NB4 (cell line): ENCODE measurements at places on chromosomes 7 and 10.

GRCh38 chr10:86411281-86411841 is 44.8 kb upstream of the GRID1 start:
- DNase-seq: peak; percentile 86

DNA sequence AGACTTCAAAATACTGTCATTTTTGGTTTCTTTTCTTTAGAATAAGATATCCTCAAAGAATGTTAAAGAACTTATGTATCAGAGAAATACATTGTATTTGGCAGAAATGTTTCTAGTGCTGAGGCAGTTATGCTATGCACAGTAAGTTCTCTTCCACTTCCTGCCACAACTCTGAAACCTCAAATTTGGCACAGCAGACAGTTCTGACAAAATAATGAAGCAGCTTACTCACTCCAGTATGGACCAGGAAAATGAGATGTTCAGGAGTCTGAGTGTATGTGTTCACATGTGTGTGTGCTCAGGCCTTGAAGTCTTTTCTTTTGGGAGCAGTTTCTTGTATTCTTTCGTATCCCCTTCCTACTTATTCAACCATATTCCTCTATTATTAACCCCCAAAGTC is 197.0 kb upstream of the AGK start:
- DNase-seq: no peak

DNA sequence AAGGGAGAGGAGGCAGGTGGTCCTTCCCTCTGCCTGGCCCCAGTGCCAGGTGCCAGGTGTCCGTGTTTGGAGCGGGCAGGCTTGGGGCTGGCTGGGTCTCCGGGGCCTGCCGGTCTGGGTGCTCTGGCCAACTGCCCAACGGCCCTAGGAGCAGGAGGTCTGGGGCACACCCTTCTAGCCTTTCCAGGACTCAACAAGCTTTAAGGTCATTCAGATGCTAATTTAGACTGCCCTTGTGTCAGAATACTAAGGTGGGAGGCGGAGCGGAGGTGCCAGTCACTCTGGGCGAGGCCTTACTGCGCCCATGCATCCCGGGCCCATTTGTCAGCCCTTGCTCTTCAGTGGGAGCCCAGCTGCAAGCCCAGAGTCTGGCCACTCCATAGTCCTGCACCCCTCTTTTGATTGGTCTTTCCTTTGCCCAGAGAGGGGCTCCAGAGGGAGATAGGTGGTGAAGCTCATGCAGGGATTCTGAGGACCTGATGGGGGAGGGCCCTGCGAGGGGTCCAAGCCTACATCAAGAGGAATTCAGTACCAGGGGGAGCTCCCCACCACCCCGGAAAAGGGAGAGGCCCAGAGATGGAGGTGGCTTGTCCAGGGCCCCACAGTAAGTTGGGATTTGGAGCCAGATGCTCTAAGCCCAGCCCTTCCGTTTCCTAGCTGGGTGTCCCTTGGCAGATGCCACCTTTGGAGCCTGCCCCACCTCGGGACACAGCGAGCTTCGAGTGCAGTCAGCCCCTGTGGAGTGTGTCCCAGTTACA is 1.3 kb downstream of the PGAM2 start:
- DNase-seq: no peak

DNA sequence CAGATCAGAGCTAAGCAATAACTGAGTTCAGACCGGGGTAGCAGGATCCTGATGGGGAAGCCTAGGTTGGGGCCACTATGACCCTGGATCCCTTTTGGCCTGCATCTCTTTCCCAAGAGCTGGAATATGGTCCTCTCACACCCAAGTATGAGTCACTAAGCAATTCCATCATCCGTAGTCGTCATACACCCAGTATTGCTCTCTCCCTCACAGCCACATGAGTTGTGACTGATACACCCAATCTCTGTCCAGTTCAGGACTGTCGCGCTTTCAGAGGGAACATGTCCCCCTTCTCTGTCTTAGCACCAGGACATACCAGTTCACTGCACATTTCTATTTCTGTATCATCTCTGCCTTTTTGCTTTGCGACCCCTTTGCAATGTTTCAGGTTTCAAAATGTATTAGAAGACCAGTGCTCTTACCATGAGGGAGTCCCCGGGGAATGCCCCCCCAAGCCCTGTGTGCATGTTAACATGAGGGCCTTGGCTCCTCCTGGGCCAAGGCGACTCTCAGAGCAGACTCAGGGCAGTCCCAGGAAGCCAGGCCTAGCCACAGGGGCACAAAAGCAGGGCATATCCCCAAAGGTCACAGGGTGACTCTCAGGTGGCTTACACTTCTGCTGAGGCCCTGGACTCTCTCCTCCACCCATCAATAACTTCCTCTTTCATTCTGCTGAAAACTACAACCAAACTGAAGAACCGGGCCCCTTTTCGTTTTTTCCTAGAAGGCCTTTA is 75.3 kb upstream of the SAMD8 start:
- DNase-seq: peak; percentile 43

- peak; percentile 65 for DNase-seq
Observed at GRCh38 chr10:86944471-86944870, 12.9 kb downstream of the MMRN2 start.

DNA sequence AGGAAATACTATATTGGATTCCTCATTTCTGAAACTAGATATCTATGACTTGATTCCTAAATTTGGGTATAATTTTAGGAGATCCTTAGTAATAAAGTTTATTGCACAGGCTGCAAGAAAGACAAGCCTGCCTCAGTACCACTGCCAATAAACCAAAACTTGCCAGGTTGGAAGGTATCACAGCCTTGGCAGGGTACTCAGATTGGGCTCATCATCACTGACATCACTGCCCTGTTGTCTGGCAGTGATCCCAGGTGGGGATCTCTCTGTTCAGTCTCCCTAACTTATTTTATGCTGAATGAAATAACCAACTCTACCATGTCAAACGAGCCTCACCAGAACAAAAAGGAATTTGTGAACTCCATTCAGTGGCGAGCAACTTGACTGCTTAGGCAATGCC is 18.8 kb downstream of the FIGNL1 start:
- no peak for DNase-seq

GRCh38 chr10:119859420-119860258 is 13.0 kb downstream of the MCMBP start:
- DNase-seq: peak; percentile 73

DNA sequence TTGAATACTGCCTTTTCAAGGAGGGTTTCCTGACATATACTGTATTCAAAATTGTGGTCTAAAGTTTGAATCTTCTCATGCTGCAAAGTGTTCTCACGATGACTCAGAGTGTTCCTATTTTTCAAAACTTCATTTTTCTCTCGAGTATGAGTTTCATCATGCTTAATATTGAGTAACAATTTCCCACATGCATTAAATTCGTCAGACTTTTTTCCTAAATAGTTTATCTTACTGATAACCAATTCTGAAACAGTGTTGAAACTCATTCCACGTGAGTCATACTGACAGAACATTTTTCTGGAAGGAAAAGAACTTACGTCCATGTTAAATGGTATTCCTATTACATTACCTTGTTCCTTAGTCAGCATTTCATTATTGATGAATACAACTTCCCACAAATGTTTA is 44.1 kb downstream of the ZNF33B start:
- DNase-seq: peak; percentile 18

GRCh38 chr7:156764016-156764669 is 123.6 kb downstream of the RNF32 start:
- peak; percentile 51 for DNase-seq

DNA sequence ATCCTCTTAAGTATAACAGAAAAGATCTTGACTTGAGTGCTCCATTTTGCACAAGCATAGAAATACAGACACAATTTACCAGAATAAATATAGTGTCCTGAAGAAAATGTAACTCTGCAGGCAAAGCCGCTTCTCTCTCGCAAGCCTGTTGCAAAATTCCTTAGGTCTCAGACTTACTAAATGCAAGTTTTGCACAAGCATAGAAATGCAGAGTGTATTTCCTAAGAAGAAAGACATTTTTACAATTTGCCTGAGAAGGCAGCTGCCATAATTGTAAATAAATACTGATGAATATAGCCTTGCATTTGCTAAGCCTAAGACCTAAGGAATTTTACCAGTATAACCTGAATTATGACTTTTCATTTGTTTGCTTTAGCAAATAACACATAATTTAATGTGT is 67.1 kb downstream of the AGMO start:
- DNase-seq: no peak

- no peak for DNase-seq
Observed at GRCh38 chr7:37098762-37099161, 349.9 kb downstream of the ELMO1 start.

GRCh38 chr10:103096130-103096529 is 96.9 kb downstream of the NT5C2 start:
- DNase-seq: no peak

DNA sequence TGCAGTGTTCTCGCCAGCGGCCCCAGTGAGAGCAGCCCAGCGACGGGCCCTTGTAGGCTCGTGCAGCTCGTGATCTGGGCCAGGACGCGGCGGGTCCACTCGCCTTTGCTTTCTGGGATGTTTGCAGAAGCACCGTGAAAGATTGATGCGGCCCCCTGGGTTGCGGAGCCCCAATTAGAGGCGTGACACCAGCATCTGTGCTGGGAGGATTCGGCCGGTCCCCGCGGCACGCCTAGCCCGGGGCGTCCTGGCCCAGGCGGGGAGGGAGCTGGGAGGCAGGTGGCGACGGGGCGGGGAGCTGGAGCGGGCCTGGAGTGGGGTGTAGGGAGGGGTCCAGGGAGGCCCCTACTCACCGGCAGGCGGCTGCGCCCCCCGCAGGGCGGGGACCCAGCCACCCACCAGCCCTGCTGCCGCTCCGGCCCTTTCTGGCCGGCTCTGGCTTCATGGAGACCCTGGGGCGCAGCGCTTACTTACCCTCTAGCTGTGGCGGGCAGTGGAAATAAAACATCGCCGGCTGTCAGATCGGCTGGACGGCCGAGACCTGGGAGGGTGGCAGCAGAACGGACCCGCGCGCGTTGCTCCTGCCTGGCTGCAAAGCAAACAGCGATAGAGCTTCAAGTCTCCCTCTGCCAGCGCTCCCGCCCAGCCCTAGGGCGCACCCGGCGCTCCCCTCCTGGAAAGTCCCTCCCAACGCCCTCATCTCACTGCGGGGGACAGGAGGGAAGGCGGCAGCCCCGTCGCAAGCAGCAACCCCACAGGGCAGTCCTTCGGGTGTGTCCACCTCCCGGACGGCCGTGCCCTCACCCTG is 752 bp downstream of the DRGX start:
- no peak for DNase-seq

DNA sequence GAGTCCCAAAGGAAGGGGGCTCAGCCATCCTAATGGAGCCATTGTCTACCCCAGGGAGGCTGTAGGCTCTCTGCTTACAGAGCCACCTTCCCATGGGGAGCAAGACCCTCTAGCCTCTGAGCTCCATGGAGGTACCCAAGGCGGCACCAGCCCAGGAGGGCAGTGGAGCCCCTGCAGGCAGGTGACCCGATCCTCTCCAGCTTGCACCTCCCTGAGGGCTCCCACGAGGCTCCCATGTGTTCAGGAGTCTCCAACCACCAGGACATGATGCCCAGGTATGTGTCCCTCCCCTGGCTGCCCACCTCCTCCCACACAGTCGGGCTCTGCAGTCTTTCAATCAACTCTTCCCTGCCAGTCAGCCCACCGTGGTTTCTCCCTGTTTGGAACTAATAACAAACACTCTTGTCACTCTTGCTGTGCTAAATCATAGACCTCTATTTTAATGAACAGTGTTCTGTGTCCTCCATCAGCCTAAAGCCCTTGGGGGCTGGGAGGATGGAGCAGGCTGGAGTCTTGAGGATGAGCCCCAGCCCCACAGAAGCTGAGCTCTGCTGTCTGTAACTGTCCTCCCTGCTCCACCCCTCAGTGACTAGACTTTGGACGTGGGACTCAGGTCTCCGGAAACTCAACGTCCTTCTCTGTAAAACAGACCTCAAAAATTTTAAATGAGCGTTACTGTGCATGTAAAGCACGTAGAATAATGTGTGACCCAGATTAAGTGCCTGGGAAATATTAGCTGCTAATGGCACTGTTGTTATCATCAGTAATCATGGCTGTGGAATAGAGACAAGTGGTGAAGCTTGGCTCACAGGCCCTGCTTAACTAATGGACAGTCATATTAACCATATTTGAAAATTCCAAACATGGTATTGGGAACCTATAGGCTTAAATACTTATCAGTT is 298.9 kb downstream of the WDR37 start:
- DNase-seq: no peak

GRCh38 chr10:48776528-48776927 is 91.9 kb downstream of the WDFY4 start:
- no peak for DNase-seq

- DNase-seq: no peak
Observed at GRCh38 chr10:53284615-53285182, 512.1 kb upstream of the MBL2 start.

DNA sequence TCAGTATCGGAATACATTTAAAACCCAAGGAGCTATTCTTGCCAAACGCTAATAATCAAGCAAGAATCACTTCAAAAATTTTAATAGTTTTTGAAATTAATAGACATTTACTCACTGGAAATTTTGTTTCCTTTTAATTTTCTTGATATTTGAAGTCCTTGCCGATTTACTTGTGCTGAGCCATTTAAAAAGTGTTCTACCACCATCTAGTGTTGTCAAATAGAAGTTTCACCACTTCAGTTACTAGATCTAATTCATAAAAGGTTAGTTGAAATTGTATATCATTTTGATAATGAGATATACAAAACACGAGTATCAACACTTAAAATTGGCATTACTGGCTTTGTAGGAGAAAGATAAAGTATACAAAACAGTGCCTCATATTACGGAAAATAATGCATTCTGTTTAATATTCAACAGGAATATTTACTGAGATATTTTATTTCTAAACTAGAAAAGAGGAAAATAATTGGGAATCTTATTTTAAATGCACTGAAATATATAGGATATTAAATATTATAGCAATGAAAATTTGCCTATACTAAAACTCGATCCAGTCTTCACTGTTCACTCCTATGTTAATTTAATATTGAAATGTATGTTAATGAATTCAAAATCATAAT is 664.8 kb upstream of the SEMA3D start:
- peak; percentile 66 for DNase-seq

- no peak for DNase-seq
Observed at GRCh38 chr10:71973777-71974488, 9.7 kb downstream of the CHST3 start.

GRCh38 chr10:61900829-61901792 is at the start of gene ARID5B:
Gene ARID5B, plus strand, starts transcription at chr10:61901699. Its CDS starts 11 bp downstream, at chr10:61901710.
- DNase-seq: peak; percentile 71

GRCh38 chr10:73768881-73769280 is 13.0 kb upstream of the CHCHD1 start:
- DNase-seq: no peak

DNA sequence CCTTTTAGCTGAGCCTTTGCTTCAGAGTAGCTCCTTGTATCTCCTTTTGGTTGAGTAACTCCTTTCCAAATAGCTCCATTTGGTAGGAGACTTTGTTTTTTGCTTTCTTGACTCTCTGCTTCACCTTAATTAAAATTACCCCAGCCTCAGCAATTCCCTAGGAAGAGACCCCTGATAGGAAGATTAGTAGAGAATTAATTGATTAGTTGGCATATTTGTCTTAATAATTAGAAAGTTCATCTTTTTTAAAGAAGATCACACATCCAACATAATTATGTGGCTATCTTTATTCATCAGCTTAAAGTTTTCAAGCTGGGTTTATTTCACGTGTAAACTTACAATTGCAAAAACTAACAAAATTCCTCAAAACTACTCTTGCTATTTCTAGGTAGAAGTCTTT is 119.1 kb downstream of the LRRN3 start:
- DNase-seq: no peak
